ENCODE measurements at places on chromosomes 1 and 21.

GRCh38 chr1:150168960-150169601, 19.4 kb downstream of the PLEKHO1 start:
- no peak for DNase-seq

- no peak for DNase-seq
Observed at GRCh38 chr1:15680131-15680530, 4.0 kb upstream of the PLEKHM2 start.

GRCh38 chr1:3618881-3619671, 5.7 kb upstream of the TPRG1L start:
- peak; percentile 73 for DNase-seq

DNA sequence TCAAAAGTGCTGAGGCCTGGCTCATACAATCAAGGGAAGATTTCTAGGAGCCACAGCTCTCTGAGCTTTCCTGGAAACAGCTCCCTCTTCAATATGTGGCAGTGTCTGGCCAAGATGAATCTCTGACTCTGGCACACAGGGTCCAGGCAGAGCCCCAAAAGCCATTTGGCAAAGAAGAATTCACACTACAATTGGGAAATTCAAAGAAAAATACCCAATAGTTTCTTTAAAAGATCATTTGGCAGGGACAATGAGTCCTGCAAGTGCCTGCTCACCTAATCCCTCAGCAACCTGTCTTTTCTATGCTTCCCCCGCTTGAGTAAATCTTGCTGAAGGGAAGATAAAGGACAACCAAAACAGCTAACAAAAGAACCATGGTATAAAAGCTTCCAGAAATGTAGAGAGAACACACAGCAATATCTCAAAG, 124.6 kb downstream of the TGFBR3 start:
- no peak for DNase-seq

GRCh38 chr1:231338270-231339128, at the start of gene SPRTN:
Gene SPRTN, plus strand, starts transcription at chr1:231338293. Its CDS starts 91 bp downstream, at chr1:231338384.
- peak; percentile 34 for DNase-seq

DNA sequence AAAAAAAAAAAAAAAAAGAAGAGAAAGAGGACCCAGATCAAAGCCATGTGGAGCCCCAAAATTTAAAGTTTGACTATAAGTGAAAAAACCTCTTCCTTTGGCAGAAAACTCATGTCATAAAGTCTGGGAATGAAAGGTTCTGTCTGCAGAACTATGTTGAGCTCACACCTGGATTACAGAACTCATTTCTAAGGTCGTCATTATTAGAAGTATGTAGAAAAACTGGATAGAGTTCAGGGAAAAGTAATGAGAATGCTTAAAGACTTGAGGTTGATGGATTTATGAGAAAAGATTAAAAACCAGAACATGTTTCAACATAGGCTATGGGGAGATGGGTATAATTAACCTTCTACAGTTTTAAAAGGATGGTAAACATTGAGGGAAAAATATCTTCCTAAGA, 90.7 kb upstream of the COL11A1 start:
- no peak for DNase-seq

DNA sequence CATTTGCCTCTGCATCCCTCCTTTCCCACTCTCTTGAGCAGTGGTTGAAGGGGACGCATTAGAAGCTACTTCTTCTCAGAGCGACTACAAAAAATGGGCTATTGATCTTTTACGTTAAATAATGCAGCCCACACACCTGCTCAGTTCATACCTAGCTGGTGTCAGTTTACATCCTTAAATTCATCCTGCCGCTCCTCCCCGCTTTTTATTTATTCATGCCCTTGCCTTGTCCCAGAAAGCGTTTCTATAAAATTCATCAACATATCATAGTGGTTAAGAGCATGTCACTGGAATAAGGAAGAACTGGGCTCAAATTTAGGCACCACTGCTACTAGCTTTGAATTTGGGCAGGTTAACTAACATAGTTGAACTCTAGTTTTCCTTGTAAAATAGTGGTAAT, 66.0 kb upstream of the TINAGL1 start:
- DNase-seq = peak; percentile 59

- DNase-seq = no peak
Observed at GRCh38 chr1:64421377-64421776, 48.6 kb upstream of the CACHD1 start.

GRCh38 chr1:14511796-14512585, 86.5 kb upstream of the KAZN start:
- no peak for DNase-seq

- no peak for DNase-seq
Observed at GRCh38 chr1:94974824-94975223, 47.9 kb upstream of the CNN3 start.

DNA sequence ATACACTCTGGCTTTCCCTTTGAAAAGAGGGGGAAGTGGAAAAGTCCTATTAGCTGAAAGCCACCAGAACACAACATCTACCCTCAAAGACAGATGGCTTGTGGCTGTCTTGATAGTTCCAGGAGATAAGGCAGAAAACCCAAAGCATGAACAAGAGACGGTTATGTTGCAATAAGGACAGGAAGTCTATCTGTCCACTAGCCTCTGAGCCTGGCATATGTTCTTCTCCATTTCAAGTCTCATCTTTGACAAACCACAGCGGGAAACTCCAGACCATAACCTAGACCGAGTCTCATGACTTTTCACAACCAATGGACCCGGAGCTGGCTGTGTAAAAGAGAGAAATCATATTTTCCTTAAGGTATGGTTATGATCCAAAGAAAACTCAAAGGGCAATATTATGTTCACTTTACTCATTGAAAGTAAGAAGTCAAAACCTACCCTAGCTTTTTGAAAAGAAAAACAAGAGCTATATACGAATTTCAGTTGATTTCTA, 33.8 kb downstream of the DUSP10 start:
- DNase-seq = peak; percentile 31

- DNase-seq = no peak
Observed at GRCh38 chr1:83034851-83035250, 964.1 kb downstream of the TTLL7 start.

DNA sequence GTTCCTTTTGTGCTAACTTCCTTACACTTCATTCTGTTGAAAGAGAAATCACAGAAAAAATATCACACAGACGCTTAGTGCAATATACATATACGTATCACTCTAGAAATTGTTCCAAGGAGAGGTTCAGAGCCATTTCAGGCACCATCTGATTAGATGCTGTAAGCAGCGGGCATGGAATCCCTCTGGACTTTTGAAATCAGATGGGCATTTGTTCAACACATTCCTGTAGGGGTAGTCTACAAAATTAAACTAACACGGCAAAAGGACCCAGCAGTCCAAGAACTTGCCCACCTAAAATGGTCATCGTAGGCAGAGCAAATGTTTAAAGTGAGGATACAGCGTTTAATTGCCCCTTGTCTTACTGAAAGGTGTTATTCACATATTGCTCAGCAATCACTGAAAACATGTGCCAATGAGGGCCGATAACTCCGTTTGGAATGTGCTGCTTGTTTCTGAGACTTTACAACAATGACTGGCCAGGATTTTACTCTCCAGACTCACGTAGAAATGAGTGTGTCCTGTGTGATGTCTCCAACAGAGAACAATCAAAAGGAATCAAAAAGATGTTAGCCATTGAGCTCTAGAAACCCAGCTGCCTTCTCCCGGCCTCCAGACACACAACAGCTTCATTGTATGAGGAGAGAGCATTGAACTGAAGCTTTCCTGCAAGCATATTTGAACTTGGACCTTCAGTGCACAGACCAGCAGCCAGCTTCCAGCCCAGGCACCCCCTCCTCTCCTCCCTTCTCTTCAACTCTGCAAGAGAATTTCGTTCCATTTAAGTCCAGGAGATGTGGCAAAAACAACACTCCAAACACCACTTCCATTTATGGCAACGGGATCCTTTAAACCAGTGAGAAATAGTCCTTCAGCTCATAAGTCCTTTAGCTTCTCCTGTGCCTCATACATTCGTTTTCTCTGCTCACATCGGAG, 32.1 kb upstream of the ADORA3 start:
- DNase-seq = no peak

GRCh38 chr1:238895911-238896310, 490.5 kb upstream of the CHRM3 start:
- DNase-seq = no peak

GRCh38 chr1:174265282-174265681, 106.0 kb downstream of the RABGAP1L start:
- no peak for DNase-seq

All from NCI-H2171 treated with DMSO at 0.1 percent for 48 hours (cell line).